Activated naive CD8-positive, alpha-beta T cell treated with anti-CD3 and anti-CD28 coated beads for 36 hours (primary cell): ENCODE measurements at places on chromosomes 7 and 10.

- DNase-seq: no peak
Observed at GRCh38 chr7:35878351-35878750, 77.5 kb downstream of the SEPTIN7 start.

DNA sequence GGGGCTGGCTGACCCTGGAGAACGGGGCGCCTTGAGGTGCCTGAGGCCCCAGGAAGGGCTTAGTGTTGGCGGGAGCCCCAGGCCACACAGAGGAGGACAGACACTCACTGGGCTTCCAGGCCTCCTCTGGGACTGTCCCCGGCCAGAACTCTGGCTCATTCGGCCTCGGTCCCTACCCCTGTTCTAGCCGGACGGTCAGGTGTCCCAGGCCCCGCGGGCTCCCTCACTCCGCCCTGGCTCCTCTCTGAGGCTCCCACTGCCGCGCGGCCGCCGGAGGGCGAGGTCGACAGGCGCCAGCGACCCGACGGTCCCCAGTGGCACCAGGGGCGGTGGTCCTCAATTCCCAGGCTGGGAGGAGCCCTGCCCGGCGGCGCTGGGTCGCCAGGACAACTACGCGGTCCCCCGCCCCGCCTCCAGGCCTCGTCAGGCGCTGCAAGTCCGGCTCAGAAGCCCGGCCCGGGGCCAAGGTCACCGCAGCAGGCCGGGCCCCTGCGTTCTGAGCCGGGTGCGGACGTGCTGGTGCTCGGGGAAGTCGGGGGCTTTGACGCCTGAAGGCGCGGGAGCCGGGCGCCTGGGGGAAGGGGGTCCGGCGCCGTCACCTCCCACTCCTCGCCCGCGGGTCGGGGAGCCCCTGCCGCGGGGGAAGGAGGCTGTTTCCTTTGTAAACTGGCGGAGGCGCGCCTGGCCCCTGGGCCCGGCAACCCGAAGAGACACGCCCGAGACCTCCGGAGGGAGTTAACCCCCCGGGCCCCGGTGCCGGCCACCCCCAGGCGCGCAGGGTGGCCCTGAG, 1.1 kb upstream of the PWWP2B start:
- DNase-seq: no peak

DNA sequence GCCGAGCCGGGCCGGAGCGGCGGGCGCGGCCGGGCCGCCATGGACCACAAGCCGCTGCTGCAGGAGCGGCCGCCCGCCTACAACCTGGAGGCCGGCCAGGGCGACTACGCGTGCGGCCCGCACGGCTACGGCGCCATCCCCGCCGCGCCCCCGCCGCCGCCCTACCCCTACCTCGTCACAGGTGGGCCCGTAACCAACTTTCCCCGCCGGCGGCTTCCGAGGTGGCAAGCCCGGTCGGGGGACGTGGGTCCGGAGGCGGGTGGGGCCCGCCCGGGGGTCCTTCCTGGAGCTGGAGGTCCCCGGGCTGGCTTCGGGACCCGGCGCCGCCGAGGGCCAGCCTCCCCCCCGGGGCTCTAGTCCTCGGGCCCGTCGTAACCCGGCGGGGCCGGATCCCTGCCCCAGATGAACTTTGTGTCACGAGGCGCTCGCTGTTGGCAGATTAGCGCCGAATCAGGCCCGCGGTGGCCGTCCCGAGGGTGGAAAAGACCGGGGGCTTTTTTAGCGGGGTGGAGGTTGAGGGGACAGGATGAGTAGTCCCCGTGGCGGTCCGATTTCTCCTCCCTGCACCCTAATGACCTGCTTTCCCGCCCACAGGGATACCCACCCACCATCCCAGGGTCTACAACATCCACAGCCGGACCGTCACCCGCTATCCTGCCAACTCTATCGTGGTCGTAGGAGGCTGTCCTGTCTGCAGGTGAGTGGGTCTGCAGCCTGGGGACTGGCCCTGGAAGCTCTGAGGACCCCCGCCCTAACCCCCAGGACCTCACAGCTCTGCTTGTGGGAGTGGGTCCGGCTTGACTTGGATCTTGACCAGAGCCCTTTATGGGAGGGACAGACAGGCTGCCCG, 496 bp downstream of the BRI3 start:
- DNase-seq: peak; percentile 36

DNA sequence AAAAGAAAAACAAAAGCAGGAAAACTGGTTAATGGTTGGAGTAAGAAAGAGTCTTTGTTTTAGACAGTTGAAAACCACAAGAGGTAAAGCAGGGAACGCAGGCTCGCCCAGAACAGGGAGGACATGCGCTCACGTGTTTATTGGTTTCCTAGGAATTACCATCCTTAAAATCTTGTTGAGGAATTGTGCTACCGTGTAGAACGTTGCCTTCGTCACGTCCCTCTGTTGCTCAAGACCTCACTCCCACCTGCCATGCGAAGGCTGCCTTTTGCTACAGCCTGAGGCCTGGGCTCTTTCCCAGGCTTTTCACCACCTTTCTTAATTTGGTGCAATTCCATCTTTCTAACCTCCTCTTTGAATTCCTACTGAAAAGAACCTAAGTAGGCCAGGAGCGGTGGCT, 61.6 kb upstream of the CAMK1D start:
- DNase-seq: no peak

- no peak for DNase-seq
Observed at GRCh38 chr7:46068159-46068558, 147.1 kb upstream of the IGFBP3 start.
